ENCODE measurements at places on chromosomes 5 and 9.

- no peak for DNase-seq
Observed at GRCh38 chr5:124790895-124791732, 44.7 kb upstream of the ZNF608 start.

GRCh38 chr5:87185838-87186237 lies 81.8 kb upstream of the RASA1 start:
- DNase-seq, result no peak

DNA sequence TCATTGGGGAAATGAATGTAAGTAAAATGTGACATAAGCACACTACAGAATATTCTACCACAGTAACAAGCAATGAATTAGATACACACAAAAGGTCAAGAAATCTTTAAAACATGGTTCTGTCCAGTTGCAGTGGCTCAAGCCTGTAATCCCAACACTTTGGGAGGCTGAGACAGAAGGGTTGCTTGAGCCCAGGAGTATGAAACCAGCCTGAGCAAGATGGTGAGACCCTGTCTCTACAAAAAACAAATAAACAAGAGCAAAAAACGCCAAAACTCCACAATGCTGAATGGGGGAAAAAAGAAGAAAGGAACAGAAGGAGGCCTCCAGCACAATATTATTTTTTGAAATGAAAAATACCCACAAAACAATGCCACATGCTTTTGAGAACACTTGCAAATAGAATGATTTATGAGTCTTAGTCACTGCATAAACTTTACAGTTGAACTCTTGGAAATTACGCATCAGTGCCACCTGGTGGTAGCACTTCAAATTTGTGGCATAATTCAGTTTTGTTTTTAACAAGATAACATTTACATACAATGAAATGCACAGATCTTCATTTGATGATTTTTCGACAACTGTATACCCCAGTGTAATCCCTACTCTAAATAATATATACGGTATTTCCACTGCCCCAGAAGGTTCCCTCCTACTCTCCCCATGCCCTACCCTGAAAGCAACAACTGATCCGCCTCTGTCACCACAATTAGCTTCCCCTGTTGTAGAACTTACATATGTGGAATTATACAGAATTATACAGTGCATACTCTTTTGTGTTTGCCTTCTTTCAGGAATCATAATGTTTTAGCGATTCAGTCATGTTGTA lies 14.4 kb upstream of the SPINK4 start:
- no peak for DNase-seq

- no peak for DNase-seq
Observed at GRCh38 chr9:76516871-76517270, 57.9 kb downstream of the GCNT1 start.

DNA sequence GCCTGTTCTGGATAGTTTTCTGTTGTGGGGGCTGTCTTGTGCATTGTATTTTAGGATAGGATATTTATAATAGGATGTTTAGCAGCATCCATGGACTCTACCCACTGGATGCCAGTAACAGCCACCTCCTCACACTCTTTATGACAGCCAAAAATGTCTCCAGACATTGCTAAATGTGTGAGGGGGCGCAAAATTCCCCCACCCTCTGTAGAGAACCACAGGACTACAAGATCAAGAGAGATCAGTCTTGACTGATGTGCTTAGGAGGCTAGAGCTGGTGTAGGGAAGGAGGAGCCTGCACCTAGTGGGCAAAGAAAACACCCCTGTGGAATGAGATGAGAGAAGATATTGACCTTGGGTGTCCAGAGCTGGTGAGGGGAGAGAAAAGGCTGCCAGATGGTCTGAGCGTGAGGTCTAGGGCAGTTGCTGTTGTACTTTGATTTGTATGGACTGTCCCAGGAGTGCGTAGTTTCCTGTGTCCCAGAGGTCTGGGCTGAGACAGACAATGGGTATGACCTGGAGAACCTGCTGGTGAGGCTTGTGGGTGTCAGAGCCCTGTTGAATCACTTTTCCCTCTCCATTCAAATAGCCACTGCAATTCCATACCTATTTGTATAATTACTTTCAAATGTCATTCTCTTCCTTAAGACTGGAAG lies 16.3 kb downstream of the DAPK1 start:
- no peak for DNase-seq

DNA sequence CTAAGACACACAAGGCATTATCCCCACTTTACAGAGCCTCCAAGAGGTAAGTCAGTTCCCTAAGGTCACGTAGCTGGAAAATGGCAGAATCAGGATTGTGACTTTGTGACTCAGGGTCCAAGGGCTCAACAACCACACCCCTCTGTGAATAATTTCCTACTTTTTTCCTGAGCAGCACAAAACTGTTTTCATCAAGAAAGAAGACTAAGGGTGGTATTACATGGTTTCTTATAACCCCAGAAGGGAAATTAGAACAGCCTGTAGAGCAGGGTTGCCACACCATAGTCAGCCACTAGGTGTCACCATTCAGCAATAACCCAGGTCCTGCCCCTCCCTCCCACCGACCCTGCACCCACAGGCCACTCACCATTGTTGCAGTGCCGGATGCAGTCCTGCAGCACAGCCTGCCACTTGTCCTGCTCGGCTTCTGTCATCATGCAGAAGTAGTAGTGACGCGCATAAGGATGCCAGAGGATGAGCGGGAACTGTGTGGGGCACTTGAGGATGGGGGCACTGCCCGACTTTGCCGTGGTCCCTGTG lies 72.1 kb downstream of the LRSAM1 start:
- DNase-seq, result peak; percentile 56

DNA sequence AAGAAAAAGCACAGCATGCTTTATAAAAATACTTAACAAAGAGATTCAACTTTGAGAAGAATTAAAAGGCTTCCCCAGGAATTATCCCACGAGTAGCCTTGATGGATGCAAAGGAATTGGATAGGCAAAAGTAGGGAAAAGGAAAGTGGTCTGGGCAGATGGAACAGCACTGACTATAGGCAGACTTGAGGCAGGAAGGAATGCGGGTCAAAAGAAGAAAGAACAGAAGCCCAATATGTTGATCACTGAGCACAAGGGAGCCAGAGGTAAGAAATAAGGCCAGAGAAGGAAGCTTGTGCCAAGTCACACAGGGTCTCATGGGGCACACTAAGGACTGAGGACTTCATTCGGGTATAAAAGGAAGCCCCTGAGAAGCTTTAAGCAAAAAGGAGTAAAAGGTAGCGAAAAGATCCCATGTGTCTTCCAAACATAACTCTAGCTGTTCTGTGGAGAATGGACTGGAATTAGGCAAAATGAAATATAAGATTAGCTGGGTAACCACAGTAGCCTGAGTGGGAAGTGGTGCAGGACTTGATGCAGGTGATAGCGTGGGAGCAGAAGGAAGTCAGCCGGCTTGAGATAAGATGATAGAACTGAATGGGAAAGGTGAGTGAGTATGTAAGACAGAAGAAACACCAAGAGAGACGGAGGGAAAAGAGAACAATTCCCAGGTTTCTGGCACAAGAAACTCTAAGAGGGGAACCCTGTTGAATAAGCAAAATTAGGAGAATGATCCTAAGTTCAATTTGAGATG lies 106.6 kb downstream of the DENND1A start:
- no peak for DNase-seq

- no peak for DNase-seq
Observed at GRCh38 chr9:130159057-130159456, 13.1 kb upstream of the NCS1 start.

DNA sequence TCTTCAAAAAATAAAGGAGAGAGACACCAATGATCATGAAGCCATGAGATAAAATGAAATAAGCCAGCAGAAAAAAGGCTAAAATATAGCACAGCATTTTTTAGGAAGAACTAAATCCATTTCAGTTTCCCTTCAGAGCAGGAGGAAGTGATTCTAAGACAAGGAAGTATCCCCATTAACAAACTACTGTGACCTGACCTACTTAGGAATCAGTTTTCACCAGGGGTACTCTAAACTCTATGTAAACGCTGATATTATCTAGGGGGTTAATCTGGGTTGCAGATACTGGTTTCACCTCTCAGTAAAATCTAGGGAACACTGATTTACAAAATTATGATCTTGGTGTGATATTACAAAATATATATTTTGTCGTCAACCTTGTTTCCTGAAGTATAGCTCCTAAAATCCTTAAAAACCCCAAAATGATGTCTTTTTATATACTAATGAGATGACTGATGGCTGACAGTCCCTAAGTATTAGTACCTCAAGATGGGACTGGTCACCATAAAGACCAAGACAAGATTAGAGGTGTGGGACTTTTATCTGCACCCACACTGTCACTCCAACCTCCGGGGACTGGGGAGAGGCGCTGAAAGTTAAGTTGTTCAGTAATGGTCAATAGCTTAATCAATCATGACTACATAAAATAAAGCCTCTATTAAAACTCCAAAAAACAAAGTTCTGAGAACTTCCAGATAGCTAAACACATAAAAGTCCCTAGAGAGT lies 2.9 kb upstream of the FNBP1 start:
- DNase-seq, result no peak

DNA sequence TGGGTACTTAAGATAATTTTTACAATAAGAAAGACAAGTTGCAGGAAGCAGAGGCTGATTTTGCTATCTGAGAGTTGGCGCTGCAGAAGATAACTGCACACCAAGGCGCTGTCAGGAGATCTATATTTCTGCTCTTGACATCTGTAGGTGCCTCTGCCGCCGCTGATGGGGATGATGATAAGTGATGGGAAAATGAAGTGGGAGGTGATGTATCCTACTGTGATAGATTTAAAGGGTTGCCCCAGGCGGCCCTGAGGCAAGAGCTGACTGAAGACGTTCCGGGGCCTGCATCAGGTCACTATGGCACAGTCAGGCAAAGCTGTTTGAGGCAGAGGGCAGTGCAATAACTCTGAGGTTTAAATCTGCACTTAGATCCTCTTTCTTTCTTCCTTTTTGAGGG lies 78.1 kb downstream of the SNCAIP start:
- no peak for DNase-seq

Data from aorta (tissue), 5 donors.